ENCODE measurements at places on chromosomes 6 and 20. TPM values are rescaled to one million over a fixed set of nuclear protein-coding genes. Genes with fewer than 3 reads are reported as not detected.

PAK5 gene
- 0.01 TPM for polyA plus RNA-seq

CASS4 gene
- 0.08 TPM for polyA plus RNA-seq

EPB41L1 gene
- 4.2 TPM for polyA plus RNA-seq

RSPO3 gene
- polyA plus RNA-seq: 20.6 TPM
